ENCODE measurements at places on chromosomes 6 and 20. TPM values are rescaled to one million over a fixed set of nuclear protein-coding genes. Genes with fewer than 3 reads are reported as not detected.

SPTLC3 gene
- not detected for total RNA-seq

SLC22A23 gene
- total RNA-seq = 11.2 TPM

TGM3 gene
- total RNA-seq = 0.05 TPM

DCDC2 gene
- total RNA-seq = 3.7 TPM

TOMM6 gene
- 317 TPM for total RNA-seq

EPB41L1 gene
- total RNA-seq = 71.1 TPM

COX4I2 gene
- not detected for total RNA-seq

LINC00237 gene
- total RNA-seq = not detected

TREM2 gene
- total RNA-seq = not detected

C6orf118 gene
- 0.15 TPM for total RNA-seq

CST7 gene
- total RNA-seq = not detected

IP6K3 gene
- total RNA-seq = not detected

CDSN gene
- total RNA-seq = not detected

PANK2 gene
- 57.6 TPM for total RNA-seq

PRPH2 gene
- not detected for total RNA-seq

CLPSL1 gene
- not detected for total RNA-seq

C6orf15 gene
- total RNA-seq = not detected

CASS4 gene
- total RNA-seq = 0.03 TPM

ZSCAN12 gene
- total RNA-seq = 2.0 TPM

LKAAEAR1 gene
- total RNA-seq = 1.9 TPM

HTR1E gene
- not detected for total RNA-seq

CUTA gene
- total RNA-seq = 209 TPM

IL20RA gene
- total RNA-seq = not detected

CST2 gene
- total RNA-seq = 0.53 TPM

ANKEF1 gene
- 7.6 TPM for total RNA-seq

MEI4 gene
- total RNA-seq = not detected

FKBP1C gene
- total RNA-seq = 2.0 TPM

PTCRA gene
- total RNA-seq = not detected

CDC5L gene
- total RNA-seq = 9.9 TPM

PSMB9 gene
- 13.9 TPM for total RNA-seq

CNKSR3 gene
- total RNA-seq = 5.8 TPM

FKBP5 gene
- total RNA-seq = 11.8 TPM

RNF182 gene
- 2.5 TPM for total RNA-seq

C20orf204 gene
- total RNA-seq = 0.54 TPM

SLC44A4 gene
- 0.07 TPM for total RNA-seq

ANKRD6 gene
- 1.8 TPM for total RNA-seq

WFDC2 gene
- not detected for total RNA-seq

TRIM40 gene
- not detected for total RNA-seq

SLC32A1 gene
- total RNA-seq = not detected

SRMS gene
- total RNA-seq = not detected

HUS1B gene
- 0.20 TPM for total RNA-seq

SLC22A1 gene
- total RNA-seq = 2.4 TPM

TFAP2D gene
- total RNA-seq = not detected

LTB gene
- 0.25 TPM for total RNA-seq

APOBEC2 gene
- not detected for total RNA-seq

EIF6 gene
- 367 TPM for total RNA-seq

SLC16A10 gene
- 0.35 TPM for total RNA-seq

NEURL2 gene
- 1.5 TPM for total RNA-seq

CYP39A1 gene
- total RNA-seq = not detected

RHAG gene
- total RNA-seq = 0.10 TPM
